ENCODE measurements at places on chromosomes 11 and 22.

- no peak for DNase-seq
Measured at GRCh38 chr11:65852508-65853245, 5.3 kb downstream of the CFL1 start.

DNA sequence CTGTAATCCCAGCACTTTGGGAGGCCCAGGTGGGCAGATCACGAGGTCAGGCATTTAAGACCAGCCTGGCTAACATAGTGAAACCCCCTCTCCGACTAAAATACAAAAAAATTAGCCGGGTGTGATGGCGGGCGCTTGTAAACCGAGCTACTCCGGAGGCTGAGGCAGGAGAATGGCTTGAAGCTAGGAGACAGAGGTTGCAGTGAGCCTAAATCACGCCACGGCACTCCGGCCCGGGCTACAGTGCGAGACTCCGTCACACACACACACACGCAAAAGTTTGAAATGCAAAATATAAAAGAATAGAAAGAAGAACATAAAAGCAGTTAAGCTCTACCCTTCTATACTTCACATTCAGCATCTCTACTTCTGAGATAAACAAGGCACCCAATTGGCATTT lies 1165.9 kb upstream of the CNTN5 start:
- no peak for DNase-seq

- no peak for DNase-seq
Measured at GRCh38 chr11:99554232-99554903, 533.6 kb downstream of the CNTN5 start.

DNA sequence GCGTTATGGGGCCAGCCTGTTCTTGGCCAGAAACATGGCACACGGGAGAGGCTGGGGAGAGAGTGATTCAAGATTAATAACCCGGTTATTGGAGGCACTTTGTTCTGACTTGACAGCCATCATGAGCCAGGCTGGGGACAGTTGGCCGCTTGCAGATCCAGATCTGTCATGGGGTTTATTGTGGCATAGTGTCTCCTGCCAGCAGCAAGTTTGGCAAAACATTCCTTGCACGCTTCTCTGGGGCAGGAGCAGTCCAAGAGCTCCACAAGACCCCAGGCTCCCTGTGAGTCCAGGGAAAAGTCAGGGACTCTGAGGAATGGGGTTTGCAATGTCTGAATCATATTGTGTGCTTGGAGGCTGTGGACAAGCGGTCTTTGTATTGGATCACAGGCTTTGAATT lies 270.4 kb downstream of the MIAT start:
- no peak for DNase-seq

- DNase-seq, result no peak
Measured at GRCh38 chr11:67287355-67288197, 1.5 kb upstream of the ANKRD13D start.

DNA sequence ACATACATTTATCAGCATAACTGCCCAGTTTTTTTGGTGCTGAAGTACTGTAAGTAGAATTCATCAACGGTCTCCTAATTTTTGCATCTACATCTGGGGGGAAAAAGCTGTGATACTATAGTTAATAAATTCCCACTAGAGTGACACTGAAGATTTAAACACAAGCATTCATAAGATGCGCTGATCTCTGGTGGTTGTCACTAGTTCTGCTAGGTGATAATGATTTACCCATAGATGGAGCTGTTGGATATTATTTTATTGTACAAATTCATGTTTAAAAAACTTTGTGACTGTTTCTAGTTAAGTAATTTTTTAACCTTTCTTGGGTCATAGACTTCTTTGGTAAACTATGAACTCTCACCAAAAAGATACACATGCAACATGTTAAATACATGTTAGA lies 106.6 kb downstream of the EMSY start:
- DNase-seq, result no peak

DNA sequence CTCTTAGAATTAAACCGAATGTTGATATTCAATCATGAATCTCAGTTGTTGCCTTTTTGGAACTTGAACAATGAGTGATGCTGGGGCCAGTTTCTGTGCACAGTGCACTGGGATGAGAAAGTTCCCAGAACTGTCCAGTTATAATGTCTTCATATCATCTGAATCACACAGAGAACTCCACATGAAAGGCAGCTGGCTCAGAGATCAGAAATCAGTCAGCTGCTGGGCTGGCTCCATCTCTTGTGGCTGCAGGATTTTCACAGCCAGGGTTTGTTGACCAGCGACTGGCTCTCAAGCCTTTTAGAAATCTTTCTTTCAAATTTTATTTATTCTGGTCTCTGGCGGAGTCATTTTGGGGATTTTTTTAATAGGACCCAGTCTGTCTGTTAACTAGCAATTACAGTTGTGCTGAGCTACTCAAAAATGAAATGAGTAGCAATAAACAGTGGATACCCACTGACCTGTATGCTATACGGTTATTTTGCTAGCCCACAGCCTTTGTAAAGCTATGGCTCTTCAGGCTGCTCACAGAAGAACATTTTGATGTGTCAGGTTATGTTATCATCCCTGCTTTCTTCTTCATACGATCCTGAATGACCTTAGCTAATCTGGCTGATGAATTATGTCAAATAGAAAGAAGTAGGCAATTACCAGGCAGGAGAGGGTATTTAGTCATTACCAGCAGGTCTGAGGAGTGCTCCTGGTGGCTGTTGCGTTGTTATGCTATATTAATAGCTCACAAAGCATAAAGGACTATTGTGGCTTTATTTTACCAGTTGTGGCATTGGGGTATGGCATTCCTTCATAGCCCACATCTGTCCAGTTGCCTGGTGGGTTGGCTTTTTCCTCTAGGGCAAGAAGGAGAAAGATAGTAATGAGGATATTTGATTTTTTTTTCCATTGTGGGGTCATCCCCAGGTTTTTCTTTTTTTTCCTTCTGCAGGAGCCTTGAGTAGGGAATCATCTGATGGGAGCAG lies 3.6 kb downstream of the FAT3 start:
- DNase-seq, result no peak

DNA sequence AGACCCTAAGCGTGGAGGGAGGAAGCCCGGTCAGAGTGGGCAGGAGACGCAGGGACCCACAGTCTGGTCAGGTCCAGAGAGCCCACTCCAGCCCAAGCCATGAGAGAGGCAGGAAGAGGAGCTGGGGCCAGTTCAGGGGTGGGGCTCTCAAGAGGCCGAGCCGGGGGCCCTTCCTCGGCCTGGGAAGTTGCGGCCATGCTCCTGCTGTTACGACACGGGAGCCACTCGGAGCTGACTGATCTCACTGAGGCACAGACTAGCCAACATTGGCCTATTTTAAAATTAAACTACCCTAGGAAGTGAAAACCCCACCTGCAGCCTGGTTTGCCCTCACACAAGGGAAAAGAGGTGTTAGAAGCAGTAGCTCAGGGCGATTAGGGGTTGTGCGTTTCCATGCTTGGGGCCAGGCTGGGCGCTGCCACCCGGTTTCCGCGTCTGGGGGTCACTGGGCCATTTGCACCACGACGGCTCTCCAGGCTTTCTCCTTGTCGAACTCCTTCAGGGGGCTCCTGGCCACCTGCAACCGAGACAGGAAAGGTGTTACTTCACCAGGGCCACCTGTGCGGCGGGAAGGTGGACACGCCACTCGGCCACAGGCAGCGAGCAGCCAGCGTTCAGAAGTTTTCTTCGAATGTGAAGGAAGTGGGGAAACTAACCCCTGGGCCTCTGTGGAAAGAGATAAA lies 3.2 kb upstream of the TTLL8 start:
- no peak for DNase-seq

GRCh38 chr22:17968126-17968525 lies 56.2 kb downstream of the MICAL3 start:
- DNase-seq, result no peak

DNA sequence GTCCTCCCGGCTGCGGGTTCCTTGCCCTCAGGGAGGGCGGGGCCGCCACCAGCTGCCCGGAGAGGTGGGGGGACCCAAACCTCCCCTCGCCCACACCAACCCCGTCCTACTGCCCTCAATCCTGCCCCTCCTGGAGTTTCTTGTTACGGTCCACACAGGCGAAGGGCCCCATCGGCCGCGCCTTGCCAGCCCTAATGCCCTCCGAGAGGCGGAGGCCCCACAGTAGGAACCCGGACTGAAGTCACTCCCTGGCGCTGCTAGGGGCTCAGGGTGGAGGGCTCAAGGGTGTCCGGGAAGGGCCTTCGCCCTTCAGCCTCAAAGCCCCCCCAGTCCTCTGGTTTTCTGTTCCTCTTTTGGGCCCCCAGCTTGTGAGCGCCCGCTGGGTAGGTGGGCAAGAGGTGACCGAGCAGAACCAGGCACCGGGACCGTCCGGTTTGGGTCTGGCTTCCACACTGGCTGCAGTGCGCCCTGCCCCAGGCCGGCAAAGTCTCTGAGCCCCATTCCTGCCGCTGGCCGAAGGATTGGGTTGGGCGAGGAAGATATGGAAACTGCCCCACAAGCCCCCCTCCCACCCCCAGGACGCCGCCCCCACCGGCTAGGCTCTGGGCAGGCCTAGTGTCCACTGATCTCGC lies 24.5 kb downstream of the DUSP8 start:
- DNase-seq, result no peak

- DNase-seq, result no peak
Measured at GRCh38 chr22:37425369-37425768, 1.9 kb downstream of the ELFN2 start.

DNA sequence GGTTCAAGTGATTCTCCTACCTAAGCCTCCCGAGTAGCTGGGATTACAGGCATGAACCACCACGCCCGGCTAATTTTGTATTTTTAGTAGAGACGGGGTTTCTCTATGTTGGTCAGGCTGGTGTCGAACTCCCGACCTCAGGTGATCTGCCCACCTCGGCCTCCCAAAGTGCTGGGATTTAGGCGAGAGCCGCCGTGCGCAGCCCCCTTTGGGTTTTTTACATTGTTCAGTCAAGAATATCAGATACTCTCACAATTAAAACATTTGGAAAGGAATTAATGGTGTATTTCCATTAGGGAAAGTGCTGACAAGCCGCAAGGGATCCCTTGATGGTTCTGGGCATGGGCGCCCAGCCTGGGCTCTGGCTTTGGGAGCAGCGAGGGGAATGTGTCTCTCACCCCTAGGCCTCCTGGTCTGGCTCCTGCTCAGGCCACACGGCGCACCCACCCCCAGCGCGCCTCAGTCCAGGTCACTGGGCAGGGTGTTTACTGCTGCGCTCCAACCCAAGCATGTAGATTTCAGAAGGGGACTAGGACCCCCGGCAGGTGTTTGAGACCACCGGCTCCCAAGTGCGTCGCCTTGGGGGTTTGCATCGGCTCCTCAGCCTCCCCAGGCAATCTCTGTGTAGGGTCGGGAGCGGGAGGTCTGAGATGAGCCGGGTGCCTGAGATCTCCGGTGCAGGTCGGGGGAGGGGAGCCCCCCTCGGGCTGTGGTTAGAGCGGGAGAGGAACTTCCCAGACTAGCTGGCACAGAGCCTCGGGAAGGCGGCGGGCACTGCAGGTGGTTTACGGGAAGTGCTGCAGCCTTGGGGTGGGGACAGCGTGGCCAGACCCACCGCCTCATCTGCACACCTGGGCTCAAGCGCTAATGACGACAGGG lies 809 bp upstream of the IRF7 start:
- no peak for DNase-seq

DNA sequence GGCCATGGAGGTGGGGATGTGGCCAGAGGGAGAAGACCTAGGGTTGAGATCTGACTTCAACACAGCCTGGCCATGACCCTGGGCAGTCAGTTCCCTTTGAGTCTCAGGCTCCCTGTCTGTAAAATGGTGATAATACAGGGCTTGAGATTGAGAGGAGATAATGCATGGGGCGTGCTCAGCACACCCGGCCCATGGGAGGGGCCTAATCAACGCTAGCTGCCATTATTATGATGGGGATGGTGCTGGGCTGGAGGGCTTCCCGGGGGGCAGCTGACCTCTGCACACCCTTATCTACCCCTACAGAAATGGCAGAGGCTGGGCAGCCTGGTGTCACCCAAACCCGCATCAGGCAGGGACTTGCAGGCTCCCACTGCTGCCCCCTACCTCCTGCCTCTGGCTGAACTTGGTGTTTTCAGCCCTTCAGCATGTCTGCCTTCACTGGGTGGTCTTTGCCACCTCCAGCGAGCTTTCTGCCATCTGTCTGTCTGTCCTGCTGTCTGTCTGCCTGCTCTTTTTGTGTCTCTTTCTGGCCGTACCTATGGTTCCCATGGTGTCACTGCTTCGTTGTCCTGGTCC lies 84.5 kb downstream of the CACNA1I start:
- no peak for DNase-seq
